HuH-7.5 (cell line): ENCODE measurements at places on chromosomes 16 and 17.

DNA sequence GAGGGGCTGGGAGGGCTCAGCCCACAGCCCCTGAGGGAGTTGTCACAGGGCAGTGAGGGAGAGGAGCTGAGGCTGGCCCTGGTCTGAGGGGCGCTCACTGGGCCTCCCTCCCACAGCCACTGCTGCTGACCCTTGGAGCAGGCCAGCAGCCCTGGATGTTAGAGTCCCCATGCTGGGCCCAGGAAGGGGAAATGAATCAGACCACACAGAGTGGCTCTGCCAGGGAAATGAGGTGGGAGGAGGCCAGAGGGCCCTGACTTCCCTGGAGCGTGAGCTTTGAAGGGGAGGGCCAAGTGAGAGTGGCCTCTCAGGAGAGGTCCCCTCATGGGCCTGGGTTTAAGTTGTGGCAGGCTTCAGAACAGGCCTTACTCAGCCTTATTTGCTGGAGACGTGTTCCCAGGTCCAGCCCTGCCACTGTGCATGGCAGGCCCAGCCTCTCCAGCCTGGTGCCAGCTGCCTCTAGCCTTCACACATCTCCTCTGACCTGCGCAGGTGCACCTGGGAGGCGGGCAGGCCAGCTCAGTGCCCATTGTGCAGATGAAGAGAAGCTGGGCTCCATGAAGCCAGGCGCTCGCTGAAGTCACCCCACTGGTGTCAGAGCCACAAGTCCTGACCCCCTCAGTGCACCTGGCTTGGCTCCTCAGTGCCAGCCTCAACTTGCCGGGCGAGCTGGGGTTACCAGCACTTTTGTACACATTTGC, 15.4 kb downstream of the GPT2 start:
- DNase-seq: no peak

GRCh38 chr16:18041864-18042834, 294.4 kb downstream of the NPIPA8 start:
- DNase-seq: no peak

DNA sequence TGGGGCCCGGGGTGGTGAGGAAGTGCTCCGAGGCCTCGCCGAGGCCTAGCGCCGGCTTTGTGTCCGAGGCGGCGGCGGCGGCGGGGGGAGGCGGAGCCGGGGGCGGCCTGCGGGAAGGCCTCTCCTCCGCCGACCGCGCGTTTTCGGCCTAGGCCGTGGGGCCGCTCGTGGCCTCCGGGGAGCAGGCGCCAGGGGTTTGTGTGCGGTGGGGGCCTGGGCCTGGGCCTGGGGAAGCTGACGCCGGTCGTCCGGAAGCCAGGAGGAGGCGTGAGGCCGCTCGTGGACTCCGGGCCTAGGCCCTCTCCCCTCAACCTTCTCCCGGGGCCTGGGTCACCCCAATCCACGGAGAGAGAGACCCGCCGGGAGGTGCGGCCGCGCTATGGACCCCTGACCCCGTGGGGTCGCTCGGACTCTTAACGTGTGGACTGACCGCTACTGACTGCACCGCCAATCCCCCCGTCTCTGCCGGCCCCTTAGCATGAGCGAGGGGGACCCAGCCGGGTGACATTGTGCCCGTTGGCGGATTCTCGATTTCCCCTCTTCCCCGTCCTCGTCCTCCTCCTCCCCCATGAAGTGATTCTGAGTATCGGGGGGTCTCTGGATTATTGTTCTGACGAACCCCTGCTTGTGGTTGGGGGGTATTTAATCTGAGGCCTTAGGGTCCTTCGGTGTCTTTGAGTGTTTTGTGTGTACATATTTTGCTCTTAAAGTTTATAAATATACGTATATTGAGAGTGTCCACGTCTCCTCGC, 660 bp downstream of the RBBP6 start:
- no peak for DNase-seq

DNA sequence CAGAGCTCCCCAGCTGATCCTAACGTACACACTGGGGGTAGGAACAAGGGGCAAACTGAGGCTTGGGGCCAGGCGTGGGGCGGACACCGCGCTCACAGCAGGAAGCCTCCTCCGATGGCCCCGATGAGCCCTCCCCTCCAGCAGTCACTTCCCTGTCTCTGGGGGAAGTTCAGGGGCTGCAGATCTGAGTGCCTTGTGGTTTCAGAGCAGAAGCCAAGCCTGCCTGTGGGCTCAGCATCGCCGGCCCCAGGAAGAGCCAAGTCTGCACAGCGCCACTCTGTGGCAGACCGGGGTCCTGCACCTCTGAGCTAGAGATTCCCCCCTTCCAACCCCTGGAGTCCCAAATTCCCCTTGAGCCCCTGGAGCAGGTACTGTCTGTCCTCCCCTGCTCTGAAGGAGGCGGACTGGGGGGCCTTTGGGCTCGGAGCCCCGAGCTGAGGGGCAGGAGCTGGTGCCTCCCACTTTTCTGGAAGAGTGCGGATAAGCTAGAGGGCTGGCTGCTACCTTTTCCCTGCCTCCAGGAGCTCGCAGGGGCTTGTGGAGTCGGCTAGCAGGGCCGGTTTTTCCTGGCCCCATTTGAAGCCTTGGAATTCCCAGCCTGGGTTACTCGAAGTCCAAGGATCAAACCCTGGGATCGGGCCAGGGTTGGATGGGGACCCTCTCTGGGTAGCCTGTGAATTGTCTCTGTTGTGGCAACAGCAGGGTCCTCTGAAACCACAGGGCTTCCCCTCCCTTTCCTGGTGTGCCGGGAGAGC, 2.9 kb downstream of the GSE1 start:
- peak; percentile 95 for DNase-seq

DNA sequence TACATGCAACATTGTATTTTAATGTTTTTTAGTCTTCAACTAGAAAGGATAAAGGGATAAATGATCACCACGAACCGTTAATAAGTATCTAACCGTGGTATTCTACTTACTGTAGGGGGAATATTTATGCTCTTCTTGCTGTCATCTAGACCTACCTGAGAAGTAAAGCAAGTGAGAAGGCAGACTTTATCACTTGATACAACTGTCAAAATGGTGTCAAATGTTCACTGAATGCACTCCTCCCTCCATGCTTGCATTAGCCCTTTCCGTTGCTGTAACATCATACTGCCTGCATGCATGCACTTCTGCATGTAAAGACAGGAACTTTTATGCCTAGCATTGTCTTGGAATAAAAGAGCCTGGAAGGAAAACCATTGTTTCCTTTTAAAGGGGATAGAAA, 298.6 kb upstream of the PMFBP1 start:
- no peak for DNase-seq

GRCh38 chr17:1344521-1344920, 55.5 kb downstream of the YWHAE start:
- no peak for DNase-seq

GRCh38 chr17:28597606-28598383, 1.0 kb downstream of the SPAG5 start:
- DNase-seq: peak; percentile 62

DNA sequence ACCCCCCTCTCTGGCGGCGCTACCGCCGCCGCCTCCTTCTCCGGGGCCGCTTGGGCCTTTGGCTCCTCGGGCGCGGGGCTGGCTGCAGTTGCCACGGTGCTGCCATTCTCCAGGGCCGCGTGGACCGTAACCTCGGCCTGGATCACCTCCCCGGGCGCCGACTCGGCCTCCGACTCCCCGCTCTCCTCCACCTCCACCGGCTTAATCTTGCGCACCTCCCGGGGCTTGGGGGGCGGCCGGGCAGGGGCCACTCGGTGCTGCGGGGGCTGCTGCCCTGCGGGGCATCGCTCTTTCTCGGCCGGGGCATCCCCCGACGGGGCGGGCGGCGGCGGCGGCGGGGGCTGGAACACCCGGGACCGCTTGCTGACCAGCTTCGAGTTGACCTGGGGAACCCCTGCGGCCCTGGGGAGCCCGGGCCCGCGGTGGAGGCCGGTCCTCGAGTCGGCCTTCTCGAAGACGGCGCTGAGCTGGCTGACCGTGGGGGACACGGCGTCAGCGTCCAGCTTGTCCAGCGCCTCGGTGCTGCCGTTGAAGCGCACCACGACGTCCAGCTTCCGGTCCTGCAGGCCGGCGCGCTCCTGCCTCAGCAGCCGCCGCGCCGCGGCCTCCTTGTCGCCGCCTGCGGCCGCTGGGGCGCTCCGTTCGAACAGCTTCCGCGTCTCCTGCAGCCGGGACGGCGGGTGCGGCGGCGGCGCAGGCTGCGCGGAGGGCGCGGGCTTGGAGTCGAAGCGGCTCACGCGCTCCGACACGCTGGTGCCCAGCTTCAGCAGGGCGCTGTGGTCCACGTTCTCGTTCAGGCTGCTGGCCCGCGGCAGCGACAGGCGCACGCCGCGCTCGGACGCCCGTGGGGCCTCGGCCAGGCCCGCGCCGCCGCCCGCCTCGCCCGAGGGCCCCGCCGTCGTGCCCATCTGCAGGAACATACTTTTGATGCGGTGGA, 792 bp downstream of the PPP1R9B start:
- DNase-seq: peak; percentile 54

DNA sequence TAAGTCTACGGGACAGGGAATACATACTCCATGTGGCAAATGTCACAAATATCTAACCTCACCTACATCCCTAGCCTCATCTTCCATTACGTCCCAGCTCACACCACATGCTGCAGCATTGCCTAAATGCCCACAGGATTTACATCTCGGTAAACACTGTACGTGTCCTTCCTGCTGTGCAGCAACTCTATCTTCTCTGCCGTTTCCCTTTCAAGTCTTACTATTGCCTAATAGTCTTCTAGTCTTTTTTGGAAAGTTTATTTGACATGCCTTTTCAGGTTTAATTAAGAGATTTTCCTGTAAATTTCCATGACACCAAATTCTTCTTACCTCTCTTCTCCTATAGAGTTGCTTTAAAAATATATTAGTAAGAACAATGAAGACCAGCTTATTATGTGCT, 120.5 kb downstream of the HS3ST4 start:
- DNase-seq: no peak

- DNase-seq: no peak
Measured at GRCh38 chr16:79163691-79164387, 436.7 kb downstream of the MAF start.

- DNase-seq: no peak
Measured at GRCh38 chr17:73104450-73104849, 12.0 kb upstream of the SLC39A11 start.

- DNase-seq: no peak
Measured at GRCh38 chr17:20284570-20285295, 182.6 kb downstream of the LGALS9B start.

DNA sequence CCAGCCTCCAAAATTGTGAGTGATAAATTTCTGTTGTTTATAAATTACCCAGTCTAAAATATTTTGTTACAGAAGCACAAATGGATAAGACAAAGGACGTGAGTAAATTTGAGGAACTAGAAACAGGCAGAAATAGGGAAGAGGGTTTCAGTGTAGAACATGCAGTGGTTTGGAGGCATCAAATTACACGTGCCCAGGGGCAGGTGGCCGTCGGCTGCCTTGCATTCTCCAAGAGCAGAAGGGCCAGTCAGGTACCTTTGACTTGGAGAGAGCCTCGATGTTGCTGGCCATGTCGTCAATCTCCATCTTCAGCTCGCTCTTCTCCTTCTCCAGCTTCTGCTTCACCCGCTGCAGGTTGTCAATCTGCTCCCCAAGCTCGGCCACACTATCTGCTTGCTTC, 54.3 kb downstream of the MYH13 start:
- no peak for DNase-seq

DNA sequence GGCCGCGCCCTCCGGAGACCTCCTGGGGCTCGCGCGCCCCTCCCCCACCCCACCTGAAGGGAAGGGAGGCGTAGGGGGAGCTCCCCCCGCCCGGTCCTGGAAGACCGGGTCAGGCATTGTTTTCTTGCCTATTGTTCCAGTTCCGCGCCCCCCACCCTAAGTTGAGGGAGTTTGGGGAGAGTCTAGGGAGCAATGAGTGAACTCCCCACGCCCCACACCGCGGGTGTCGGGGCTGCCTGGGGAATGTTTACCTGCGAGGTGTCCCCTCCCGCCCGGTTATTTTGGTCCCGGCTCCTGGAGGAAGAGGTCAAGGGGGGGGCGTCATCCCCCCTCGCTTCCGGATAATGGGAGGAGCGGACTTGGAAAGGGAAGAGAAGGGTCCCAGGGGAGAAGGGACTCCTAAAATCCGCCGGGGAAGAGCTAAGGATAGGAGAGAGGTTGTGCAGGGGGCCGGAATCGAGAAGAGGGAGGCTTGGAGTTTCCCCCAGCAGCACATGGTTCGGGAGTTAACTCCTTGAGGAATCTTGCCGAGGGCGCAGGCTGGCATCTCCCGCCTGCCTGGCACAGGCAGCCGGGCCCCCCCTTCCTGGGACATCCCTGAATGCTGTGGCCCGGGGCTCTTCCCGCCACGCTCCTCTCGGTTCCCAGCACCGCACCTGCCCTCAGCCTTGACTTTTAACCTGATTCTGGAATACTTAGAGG, 881 bp downstream of the MLLT6 start:
- peak; percentile 33 for DNase-seq

DNA sequence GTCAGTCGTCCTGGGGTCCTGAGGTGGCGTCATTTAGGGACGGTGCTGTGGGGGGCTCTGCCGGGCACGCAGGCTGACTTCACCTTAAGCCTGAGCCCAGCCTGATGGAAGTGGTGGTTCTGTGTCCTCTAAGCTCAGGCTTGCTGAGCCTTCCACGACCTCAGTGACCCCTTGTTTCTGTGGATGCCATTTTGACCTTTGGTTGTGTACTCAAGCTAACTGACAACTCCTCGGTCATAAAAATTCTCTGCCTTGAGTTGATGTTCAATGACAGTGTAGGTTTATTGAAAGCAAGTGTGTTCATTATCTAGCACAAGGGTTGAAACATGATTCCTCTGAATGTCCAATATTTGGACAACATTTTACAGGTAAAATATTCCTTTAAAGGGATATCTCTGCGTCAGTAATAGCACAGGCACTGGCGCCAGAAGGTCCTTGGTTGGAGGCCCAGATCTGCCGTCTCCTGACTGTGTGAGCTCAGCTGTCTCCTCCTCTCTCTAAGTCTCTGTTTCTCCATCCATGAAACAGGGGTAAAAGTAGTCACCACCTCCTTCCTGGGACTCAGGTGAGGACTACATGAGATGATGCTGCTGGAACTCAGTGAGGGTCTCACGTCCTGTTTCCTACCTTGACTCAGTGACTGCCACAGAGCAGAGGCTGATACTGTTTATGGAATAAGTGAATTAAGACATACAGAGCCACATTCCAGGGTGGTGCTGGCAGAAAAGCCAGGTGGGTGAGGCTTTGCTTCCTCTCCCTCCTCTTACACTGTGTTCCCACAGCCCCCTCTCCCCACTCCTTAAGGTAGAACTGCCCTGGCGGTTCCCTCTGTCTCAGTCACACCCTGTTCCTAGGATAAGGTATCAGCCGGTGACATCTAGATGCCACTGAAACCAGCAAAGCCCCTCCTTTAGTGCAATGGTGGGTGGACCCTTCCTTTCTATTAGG, 75.7 kb downstream of the IRF8 start:
- DNase-seq: no peak

GRCh38 chr16:67087803-67088202, 21.9 kb upstream of the PHAF1 start:
- no peak for DNase-seq

- no peak for DNase-seq
Measured at GRCh38 chr17:15649861-15650421, 30.4 kb upstream of the FBXW10B start.

GRCh38 chr16:4376126-4376892, 4.7 kb downstream of the VASN start:
- no peak for DNase-seq

GRCh38 chr16:68235108-68235886, 630 bp downstream of the ESRP2 start:
- no peak for DNase-seq

GRCh38 chr17:83010206-83011200, 68.9 kb upstream of the METRNL start:
- DNase-seq: no peak
